Fibroblast of pulmonary artery (primary cell): ENCODE measurements at places on chromosomes 7 and 10.

DNA sequence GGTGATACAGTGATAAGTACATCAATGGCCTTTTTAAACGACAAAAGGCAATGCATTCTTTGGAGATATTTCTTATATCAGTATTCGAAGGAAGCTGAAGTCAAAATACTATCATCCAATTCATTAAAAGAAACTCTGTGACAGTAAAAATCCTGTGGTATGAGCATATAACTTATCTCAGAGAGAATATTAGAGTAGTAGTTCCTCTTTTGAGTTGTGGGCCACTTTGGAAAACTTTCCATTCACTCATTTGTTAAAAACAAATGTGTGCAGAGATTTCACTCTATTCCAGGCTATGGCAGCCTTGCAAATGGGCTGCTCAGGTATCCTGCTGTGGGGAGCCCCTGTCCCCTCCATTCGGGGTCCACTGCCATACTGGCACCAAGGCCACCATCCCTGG, 55.3 kb upstream of the ZNF438 start:
- no peak for DNase-seq

- no peak for DNase-seq
Measured at GRCh38 chr10:28367929-28368484, 65.1 kb upstream of the MPP7 start.

- DNase-seq = no peak
Measured at GRCh38 chr7:47528471-47528870, 53.4 kb downstream of the TNS3 start.

DNA sequence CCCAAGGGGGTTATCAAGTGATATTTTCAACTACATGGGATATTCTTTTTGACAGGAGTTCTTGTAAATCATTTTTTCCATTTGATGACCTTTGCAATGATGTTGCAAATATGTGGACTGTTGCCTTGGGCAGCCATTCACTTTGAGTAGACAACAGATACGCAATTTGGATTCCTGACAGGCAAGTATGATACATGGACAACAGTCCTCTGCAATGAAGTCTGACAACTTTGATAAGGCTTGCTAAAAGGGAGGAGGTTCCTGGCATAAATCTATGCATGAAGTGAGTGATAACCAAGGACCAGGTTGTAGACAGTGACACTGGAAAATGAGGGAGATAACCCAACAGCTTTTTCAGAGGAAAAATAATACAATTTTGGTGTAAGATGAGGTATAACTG, 17.7 kb downstream of the LRRD1 start:
- DNase-seq = peak; percentile 2

GRCh38 chr10:23001901-23002516, 74.2 kb downstream of the ARMC3 start:
- DNase-seq = no peak

DNA sequence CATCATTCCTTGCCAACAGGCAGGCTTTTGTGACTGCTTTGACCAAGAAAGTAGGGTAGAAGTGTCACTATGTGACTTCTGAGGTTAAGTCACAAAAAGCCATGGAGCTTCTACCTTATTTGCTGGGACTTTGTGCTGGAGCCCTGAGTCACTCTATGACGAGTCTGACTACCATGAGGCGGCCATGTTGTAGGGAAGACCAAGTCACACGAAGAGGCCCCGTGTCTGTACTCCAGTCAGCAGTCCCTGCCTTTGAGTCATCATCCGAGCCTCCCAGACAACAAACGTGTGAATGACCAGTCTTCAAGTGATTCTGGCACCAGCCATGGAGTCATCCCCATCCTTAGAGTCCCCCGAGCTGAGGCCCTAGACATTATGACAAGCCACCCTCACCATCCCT, 3.5 kb upstream of the MYL10 start:
- no peak for DNase-seq

- DNase-seq = no peak
Measured at GRCh38 chr7:7944619-7945282, 23.8 kb upstream of the GLCCI1 start.

DNA sequence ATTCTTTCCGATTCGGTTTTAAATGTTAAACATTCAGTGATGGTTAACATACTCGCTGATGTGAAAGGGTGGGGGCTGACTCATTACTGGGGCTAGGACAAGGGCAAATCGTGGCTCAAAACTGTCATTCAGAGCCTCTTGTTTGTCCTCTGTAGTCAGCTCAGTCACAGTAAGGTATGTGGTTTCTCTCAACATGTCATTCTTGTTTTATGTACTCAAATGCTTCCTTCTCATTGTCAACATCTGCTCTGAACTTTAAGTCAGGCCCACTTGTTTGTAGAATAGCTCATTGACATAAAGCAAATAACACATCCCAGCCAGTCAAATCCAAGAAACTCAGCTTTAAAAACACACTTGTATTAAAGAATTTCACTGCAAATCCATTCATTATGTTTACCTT, 7.3 kb downstream of the SLC16A9 start:
- DNase-seq = no peak

DNA sequence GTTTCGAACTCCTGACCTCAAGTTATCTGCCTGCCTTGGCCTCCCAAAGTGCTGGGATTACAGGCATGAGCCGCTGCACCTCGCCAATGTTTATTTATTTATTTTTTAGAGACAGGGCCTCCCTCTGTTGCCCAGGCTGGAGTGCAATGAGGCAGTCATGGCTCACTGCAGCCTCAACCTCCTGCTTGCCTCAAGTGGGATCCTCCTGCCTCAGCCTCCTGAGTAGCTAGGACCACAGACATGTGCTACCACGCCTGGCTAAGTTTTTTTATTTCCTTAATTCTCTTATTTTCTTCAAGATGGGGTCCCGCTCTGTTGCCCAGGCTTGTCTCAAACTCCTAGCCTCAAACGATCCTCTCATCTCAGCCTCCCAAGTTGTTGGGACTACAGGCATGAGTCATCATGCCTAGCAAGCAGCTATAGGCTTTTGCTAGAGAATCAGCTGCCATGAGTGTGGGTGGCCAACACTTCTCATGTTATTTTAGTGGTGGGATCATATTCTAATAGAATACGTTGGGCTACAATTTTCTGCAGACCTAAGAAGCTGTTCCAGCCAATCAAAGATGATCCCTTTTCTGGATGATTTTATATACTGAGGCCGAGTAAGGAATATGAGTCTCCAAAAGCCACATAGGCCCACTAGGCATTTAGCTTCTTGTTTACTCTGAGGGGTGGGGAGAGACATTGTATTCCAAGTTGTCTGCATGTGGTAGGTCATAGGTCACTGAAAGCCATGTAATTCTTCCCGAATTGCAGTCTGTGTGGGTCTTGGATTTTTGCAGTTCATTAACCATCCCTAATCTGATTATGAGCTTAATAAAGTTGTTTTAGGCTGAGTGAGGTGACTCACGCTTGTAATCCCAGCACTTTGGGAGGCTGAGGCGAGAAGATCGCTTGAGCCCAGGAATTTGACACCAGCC, 7.6 kb upstream of the TMEM248 start:
- no peak for DNase-seq

GRCh38 chr7:80536426-80536825, 24.6 kb upstream of the GNAT3 start:
- no peak for DNase-seq

DNA sequence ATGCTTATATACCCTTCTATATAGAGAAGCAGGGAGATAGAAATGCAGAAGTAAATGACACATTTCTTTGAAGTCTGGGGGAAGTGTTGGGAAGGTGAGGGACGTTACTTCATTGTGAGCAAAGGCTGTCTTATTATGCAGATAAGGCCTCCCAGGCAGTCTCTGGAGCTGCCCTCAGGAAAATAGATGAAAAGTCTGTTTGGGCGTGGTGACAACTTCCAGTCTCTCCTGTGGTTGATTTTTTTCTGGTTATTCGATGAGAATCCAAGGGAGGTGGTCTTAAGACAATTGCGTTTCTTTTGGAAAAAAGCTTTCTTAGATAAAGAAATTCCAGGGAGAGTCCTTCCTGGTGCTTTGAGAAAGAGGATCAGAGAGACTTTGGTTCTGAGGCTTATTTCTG, 84.0 kb downstream of the NEUROD6 start:
- no peak for DNase-seq

- DNase-seq = no peak
Measured at GRCh38 chr7:78002021-78002420, 203.4 kb downstream of the PHTF2 start.

DNA sequence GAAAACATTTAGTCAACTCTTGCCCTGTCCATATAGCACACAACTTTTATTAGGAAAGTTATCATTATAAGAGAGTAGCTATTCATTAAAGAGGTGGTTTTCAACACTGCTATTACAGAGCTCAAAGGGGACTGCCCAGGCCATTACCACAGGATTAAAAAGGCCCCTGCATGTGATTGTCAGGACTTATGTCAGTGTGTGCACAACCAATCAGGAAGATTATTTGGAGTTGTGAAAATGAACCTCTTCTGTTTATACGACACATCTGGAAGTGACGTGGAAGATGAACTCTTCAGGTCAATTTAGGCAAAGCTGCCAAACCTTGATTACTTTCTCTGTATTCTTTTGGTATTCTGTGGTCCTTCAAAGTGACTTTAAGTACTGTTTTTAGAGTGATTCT, 14.7 kb downstream of the CCNY start:
- no peak for DNase-seq

GRCh38 chr10:86959737-86960002, 1.3 kb downstream of the SNCG start:
- DNase-seq = no peak

DNA sequence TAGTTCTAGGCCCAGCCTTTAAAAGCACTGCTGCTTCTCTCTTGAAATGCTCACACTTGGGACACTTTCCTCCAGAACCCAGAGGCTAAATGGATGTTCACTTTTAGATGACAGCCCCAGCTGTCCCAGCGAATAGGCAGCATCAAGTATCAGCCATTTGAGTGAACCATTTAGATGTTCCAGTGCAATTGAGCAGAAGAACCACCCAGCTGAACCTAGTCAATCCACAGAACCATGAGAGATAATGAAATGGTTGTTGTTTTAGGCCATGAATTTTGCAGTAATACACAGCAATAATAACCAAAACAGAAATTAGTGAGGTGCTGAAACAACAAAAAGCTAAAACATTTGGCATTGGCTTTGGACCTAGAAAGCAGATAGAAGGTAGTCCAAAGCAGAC, 273.9 kb downstream of the ETV1 start:
- no peak for DNase-seq

DNA sequence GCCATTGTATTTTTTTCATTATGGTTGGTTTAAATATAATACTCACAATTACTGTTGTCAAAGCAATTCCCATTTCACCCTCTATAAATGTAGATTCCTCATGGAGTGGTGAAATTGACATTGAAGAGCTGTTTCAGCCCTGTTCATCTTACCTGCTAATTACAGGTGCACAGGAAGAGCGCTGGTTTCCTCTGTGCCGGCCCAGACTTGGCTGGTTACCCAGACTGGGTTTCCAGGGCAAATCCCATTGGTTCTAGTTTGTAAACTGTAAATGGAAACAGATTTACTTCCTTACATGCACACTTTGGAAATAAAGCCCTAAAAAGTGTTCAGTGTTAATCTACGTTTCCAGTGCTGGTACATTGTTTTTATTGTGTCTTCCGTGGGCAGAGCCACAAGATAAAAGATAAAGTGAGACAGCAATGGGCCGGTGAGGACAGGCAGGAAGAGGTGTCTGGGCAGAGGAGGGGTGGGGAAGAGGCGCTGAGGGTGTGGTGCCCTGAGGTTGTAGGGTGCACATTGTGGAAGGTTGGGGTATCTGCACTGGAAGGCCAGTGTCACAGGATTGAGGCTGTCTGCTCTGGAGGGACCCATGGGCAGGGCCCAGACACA, 71.6 kb upstream of the ZPBP start:
- DNase-seq = no peak

DNA sequence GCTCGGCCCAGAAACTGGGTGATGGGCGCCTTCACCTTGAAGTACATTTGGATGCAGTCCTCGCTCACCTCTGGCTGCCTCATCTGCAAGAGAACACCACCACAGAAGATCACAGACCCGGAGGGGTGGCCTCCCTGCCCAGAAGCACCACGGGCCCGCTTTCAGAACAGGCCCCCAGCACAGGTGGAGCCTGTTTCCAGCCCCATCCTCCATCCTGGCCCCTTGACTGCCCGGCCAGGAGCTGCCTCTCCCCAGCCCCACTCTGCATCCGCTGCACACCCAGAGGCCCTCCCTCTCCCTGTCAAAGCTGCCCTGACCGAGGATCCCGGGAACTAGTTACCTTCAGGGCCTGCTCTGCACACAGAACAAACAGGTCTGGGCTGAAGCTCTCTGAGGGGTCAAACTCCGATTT, 724 bp downstream of the CFAP46 start:
- no peak for DNase-seq

DNA sequence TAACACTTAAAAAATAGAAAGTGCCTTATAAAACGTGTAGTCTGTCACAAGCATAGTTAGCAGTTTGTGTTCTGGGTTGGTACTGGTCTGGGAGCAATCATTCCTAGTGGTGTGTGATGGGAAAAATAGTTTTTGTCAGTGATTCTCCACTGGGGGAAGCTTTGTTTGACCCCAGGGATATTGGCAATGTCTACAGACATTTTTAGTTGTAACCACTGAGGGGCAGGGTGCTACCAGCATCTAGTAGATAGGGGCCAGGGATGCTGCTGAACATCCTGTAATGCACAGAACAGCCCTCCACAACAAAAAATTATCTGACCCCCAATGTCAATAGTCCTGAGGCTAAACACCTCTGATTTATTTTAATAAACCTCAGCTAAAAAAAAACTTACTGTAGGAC, 51.6 kb upstream of the CREB5 start:
- no peak for DNase-seq

- DNase-seq = no peak
Measured at GRCh38 chr10:92813979-92814378, 34.3 kb upstream of the EXOC6 start.

GRCh38 chr7:144027974-144028373, 20.8 kb upstream of the OR2A5 start:
- DNase-seq = peak; percentile 35

DNA sequence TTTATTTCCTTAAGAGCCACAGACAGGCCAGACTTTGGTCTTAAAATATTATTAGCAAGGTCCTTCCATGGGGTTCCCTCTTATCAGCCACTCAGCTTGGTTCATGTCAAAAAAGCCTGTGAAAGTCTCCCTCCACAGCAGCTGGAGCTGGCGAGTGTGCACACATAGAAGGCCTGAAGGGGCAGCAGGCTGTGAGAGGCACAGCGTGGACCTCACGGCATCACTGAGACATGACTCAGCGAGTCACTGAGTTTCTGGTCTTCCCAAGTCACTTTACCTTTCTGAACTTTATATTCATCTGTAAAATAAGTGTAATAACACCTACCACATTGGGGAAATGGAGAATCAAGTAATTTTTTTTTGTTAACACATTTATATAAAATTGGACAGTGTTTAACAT, 8.7 kb downstream of the TAF3 start:
- DNase-seq = peak; percentile 67
